ENCODE measurements at places on chromosomes 5 and 9.

GRCh38 chr9:3385871-3386270, 139.9 kb downstream of the RFX3 start:
- no peak for DNase-seq

DNA sequence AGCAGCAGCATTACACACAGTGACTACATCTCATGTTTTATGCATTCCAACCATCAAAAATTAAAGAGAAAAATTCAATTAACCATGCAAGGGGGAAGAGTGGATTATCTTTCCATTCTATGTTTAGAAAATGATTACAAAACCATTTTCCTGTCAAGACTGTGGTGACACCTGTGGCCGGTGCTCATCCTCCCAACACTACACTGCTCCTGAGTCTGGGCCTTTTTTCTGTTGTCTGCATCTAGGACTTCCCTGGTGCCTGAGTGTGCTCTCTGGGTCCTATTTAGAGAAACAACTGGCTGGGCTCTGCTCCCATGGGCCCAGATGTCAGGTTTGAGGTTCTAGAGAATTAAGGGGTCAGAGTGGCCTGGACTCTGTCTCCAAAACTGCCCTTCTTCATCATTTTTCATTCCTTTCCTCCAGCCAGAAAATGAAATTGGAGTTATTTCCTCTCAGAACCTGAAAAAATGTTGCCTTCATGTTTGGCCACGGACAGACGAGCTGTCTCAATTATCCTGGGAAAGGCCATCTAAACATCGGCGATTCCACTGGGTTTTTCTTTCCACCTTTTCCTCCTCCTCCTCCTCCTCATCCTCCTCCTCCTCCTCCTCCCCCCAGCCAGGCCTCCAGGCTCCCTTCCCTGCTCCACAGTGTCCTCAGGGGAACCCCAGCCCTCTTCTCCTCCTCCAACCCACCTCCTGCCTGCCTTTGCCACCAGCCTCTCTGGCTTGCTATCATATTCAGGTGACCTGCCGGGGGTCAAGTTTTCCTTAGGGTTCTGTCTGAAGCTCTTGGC, 11.4 kb upstream of the ARSI start:
- DNase-seq = no peak

DNA sequence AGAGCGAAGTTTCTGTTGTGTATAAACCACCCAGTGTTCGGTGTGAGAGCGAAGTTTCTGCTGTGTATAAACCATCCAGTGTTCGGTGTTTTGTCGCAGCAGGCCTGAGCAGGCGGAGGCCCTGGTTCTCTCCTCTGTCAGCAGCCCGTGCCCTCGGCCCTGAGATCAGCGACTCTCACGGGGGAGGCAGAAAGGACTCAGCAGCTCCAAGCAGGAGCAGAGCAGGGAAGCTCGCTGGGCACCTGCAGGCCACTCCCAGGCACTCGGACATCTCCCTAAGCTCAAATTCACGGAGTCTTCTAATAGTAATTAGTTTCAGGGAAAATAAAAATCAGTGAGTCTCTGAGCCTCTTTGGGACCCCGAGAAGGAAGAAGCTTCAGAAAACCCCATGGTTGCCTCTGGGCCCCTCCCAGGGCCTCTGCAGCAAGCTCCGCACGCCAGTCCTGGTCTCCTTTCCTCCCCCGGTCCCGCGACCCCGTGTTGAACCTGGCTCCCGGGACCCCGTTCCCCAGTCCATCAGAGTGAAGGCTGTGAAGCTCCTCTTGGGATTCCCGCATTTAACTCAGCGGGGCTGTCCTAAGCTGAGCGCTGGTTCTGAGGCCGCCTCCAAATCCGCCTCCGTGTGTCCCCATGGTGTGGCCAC, 81.9 kb upstream of the ADAMTS2 start:
- DNase-seq = no peak

DNA sequence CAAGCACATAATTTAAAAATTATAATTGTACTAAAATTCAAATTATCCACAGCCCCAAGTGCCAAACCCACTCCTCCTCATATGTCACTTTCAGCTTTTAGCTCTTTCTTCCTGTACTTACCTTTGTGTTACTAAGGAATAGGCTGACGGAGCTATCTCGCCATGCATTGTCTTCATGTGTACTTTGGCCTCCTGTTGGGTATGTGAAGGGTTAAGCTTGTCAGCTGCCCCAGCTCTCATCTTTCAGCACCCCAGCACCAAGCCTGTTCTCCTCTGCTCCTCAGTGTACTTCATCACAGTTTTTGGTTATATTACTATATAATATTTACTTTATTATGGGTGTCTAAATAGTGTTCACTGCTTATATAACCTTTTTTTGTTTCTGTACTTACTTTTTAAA, 46.2 kb downstream of the OSTF1 start:
- no peak for DNase-seq
